ENCODE measurements at places on chromosomes 12 and 14. TPM values are rescaled to one million over a fixed set of nuclear protein-coding genes. Genes with fewer than 3 reads are reported as not detected.

SLC10A1 gene
- total RNA-seq = not detected

PLXNC1 gene
- total RNA-seq = not detected

SLC39A5 gene
- total RNA-seq = not detected

RIN3 gene
- total RNA-seq = 4.8 TPM

SLC7A7 gene
- not detected for total RNA-seq

C1QL4 gene
- total RNA-seq = 5.3 TPM

POTEG gene
- total RNA-seq = 0.12 TPM

HRK gene
- total RNA-seq = 0.33 TPM

OTX2 gene
- total RNA-seq = not detected

SIX1 gene
- 18.2 TPM for total RNA-seq

ADAM20 gene
- total RNA-seq = 0.17 TPM

GRCh38 chr14:50822501-50823042 is 8.4 kb downstream of the NIN start:
- DNase-seq = no peak
- no peaks in the 10 kb centered on the region for H3K36me3 ChIP-seq
- no peak overlapping the region for H3K4me3 ChIP-seq
- peak overlapping the region; percentile 9 for H3K27ac ChIP-seq
- H3K27me3 ChIP-seq = no peaks in the 10 kb centered on the region

DNA sequence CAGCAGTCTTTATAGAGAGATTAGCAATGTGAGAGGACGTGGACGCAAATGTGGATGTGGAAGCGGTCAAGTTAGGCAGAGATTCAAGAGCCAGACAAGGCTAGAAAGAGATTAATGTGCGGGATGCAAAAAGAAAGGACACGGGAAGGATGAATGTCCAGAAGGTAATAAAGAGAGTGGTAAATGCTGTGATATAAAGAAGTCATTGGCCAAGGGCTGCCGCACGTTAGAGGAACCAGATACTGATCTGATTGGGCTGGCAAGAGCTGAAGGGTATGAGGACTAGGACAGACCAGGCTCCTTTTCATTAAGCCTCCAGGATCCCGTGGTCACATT is 59.5 kb downstream of the DHRS2 start:
- no peaks in the 10 kb centered on the region for H3K4me1 ChIP-seq
- H3K36me3 ChIP-seq = no peaks in the 10 kb centered on the region
- no peak overlapping the region for H3K4me3 ChIP-seq
- DNase-seq = no peak
- H3K27me3 ChIP-seq = peaks cover 54% of the 10 kb centered on the region
- H3K27ac ChIP-seq = no peak overlapping the region

GRCh38 chr14:105489542-105490266 is 1.3 kb upstream of the TEDC1 start:
- no peaks in the 10 kb centered on the region for H3K36me3 ChIP-seq
- peak overlapping the region; percentile 86 for H3K4me3 ChIP-seq
- no peaks in the 10 kb centered on the region for H3K27me3 ChIP-seq
- DNase-seq = peak; percentile 83
- H3K4me1 ChIP-seq = peaks cover 19% of the 10 kb centered on the region

DNA sequence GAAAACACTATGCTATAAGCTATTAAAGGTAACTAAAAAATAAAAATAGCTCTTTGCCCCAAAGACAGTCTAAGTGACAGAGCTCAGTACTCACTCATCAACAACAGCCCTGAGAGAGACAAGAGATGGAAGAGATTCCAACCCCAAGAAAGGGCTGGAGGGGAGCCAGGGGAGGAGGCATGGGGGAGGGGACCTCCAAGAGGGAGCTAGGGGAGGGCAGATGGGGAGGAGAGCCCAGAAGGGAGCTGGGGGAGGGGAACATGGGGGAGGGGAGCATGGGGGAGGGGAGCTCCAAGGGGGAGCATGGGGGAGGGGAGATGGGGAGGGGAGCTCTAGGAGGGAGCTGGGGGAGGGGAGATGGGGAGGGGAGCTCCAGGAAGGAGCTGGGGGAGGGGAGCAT is 7.7 kb downstream of the SSH1 start:
- H3K4me3 ChIP-seq = no peak overlapping the region
- no peaks in the 10 kb centered on the region for H3K27me3 ChIP-seq
- DNase-seq = no peak
- peaks cover 11% of the 10 kb centered on the region for H3K4me1 ChIP-seq
- no peak overlapping the region for H3K27ac ChIP-seq

DNA sequence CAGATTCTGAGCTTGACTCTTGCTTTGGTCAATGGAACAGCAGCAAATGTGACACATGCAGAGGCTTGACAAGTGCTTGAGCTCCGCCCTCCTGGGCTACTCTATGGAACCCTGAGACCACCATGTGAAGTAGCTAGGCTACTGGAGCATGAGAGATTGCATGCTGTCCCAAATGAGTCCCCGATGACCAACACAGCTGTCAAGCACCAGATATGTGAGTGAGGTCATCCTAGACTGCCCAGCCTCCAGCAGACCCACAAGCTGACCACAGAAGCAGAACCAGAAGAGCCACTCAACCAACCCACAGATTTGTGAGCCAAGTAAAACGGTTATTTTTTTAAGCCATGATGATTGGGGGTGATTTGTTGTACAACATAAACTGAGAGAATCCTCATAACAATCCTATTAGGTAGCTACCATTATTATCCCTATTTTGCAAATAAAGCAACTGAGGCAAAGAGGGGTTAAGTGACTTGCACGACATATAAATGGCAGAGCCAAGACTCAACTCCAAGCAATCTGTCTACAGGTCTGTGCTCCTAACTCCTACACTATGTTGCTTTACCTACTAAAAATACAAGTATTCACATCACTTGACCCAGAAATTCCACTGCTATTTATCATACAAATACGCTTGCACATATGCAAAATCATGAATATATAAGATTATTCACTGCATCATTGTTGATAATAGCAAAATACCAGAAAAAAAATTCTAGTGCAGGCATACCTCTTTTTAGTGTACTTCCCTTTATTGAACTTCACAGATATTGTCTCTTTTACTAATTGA is 136.2 kb downstream of the NDUFA12 start:
- H3K27me3 ChIP-seq = peaks cover 52% of the 10 kb centered on the region
- no peaks in the 10 kb centered on the region for H3K36me3 ChIP-seq
- no peak overlapping the region for H3K4me3 ChIP-seq
- no peak for DNase-seq

DNA sequence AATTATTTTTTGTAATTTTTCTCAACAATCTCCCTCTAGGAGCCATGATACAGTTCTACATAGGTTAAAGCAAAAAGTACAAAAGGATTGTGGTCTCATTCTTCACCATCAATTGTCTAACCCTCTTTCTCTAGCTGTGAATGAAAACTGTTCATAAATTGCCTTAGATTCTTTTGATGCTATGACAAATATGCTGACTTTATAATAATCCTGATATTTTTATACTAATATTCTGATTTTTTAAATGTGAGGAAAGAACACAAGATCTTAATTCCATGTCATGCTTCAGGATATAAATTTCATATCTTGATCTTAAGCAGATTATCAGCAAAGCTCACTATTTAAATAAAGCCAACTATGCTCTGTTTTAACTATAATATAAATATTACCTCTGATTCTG is 75.4 kb downstream of the KIF21A start:
- peaks cover 17% of the 10 kb centered on the region for H3K36me3 ChIP-seq
- H3K27me3 ChIP-seq = no peaks in the 10 kb centered on the region
- no peak for DNase-seq
- H3K27ac ChIP-seq = peak overlapping the region; percentile 69

DNA sequence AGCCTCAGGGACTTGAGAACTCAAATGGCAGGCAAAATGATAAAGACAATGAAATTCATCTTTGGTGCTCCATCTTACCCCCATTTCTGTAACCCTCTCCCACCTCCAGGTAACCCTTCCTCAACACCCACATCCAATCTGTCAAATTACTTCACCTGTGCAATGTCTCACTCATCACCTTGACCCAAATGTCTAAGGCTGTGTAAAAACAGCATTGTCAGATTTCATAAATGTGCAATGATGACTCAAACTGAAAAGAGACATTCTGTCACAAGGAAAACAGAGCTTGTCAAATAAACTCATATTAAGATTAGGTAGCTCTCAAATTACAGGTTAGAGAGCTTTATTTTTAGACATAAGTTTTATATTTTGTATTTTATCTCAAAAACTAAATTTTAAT is 19.9 kb upstream of the COCH start:
- H3K4me1 ChIP-seq = no peaks in the 10 kb centered on the region
- DNase-seq = peak; percentile 52
- H3K4me3 ChIP-seq = no peak overlapping the region
- no peak overlapping the region for H3K27ac ChIP-seq

DNA sequence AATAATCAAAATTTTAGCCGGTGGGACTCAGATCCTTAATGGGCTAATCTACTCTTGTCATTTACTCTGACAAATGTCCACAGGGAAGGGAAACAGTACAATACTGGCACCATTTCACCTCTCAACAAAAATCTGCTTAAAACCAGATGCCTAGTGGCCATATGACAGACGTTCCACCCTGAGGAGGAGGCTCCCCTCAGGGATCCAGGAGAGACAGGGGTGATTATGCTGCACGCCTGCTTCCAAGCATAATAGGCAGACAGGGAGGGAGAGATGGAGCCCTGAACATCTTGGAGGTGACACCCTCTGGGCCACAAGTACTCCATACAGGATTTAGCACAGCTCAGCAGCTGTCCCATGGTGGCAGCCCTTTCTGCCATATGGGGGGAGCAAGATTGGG is 24.8 kb upstream of the AKAP6 start:
- H3K4me3 ChIP-seq = no peak overlapping the region
- DNase-seq = no peak
- H3K27me3 ChIP-seq = no peaks in the 10 kb centered on the region
- no peak overlapping the region for H3K27ac ChIP-seq
- no peaks in the 10 kb centered on the region for H3K36me3 ChIP-seq

GRCh38 chr12:115354007-115354890 is 670.3 kb upstream of the TBX3 start:
- no peaks in the 10 kb centered on the region for H3K27me3 ChIP-seq
- peak overlapping the region; percentile 68 for H3K4me3 ChIP-seq
- no peaks in the 10 kb centered on the region for H3K36me3 ChIP-seq
- peak; percentile 98 for DNase-seq
- H3K27ac ChIP-seq = peak overlapping the region; percentile 94
- H3K4me1 ChIP-seq = peaks cover 23% of the 10 kb centered on the region

DNA sequence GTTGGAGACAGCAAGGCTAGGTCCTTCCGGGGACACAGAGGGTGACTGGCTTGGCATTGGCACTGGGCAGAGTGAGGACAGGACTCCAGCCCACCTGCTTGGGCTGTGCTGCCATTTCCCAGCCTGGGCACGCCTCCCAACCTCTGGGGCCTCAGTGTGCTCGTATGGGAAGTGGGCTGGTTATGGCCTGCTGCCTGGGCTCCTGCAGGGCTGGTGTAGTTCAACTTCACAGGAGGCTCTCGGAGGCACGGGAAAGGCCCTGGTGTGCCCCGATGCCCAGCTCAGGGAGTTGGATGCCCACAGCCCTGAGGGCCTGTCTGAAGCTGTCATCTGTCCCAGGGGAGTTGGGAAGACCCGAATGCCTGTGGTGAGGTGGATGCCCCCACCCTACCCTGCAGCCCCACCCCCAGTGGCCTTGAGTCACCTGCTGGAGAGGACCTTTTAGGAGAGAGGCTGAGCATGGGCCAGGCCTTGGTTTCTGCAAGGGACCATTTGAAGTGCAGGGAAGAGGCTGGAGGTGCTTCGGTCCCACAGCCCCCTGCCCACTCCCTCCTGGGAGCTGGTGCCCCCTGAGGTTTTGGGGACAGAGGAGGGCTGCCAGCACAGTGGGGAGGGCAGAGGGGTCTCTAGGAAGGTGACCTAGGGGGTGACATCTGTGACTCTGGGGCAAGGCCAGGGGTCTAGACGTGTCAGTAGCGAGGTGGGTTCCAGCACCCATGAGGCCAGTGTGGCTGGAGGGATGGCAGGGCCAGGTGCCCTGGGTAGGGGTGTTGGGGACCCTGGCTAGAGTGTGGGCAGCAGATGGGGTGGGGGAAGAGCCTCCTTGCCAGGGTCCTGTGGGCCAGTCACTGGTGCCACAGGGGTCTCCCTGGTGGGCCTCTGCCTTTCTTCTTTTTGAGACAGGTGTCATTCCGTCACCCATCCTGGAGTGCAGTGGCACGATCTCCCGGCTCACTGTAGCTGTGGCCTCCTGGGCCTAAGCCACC is 9.1 kb downstream of the ULK1 start:
- no peaks in the 10 kb centered on the region for H3K27me3 ChIP-seq
- peaks cover 3% of the 10 kb centered on the region for H3K36me3 ChIP-seq
- no peak for DNase-seq
- H3K4me1 ChIP-seq = no peaks in the 10 kb centered on the region
- H3K27ac ChIP-seq = no peak overlapping the region

- no peaks in the 10 kb centered on the region for H3K27me3 ChIP-seq
- H3K27ac ChIP-seq = no peak overlapping the region
- no peak for DNase-seq
- peaks cover 12% of the 10 kb centered on the region for H3K4me1 ChIP-seq
These were observed 198.9 kb downstream of the ZFP36L1 start for GRCh38 chr14:68593806-68594536.

DNA sequence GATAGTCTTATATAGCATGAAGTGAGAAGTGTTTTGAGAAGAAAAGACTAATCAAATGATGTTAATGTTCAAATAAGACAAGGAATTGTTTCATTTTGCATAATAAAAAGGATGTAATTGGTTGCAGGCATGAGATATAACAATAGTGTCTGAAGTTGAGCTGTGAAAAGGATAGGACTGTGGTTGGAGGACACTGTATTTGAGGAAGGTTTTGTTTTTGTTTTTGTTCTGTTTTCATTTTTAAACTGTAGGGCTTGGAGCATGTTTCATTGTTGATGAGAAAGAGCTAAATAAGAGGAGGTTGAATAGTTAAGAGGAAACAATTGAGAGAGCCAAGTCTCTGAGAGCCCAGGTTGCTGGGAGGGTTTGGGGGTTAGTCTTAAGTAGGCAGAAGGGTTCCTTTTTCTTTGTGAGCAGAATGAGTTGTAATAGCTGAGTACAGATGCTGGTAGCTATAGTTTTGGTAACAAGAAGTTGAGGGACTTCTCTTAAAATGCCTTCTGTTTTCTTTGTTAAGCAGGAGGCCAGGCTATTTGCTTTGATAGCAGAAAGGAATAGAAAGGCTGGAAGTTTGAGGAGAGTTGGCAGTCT is 58.4 kb downstream of the CCDC91 start:
- H3K4me1 ChIP-seq = peaks cover 10% of the 10 kb centered on the region
- no peak overlapping the region for H3K4me3 ChIP-seq
- no peaks in the 10 kb centered on the region for H3K27me3 ChIP-seq
- DNase-seq = no peak
- H3K36me3 ChIP-seq = no peaks in the 10 kb centered on the region
- H3K27ac ChIP-seq = no peak overlapping the region

GRCh38 chr12:56040151-56040550 is 1.6 kb upstream of the RPS26 start:
- H3K4me1 ChIP-seq = peaks cover 19% of the 10 kb centered on the region
- H3K4me3 ChIP-seq = no peak overlapping the region
- no peak overlapping the region for H3K27ac ChIP-seq
- H3K36me3 ChIP-seq = peaks cover 24% of the 10 kb centered on the region
- H3K27me3 ChIP-seq = no peaks in the 10 kb centered on the region

DNA sequence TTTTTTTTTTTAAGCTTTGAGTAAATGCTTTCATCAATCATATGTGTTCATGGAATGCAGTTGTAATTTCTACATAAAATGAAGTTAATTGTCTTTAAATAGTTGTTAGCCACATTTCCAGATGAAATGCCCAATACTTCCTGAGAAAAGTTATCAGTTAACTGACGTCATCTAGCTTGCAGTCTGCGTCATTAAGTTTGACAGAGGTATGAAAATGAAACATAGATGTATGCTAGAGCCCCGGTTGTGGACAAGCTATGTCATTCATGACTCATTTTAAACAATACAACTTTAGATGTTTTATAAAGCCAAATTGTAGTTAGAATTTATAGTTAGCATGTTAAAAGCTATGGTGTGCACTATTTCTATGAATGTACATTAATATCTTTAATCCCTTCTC is 90.7 kb downstream of the PLEKHA5 start:
- DNase-seq = peak; percentile 37
- H3K27ac ChIP-seq = peak overlapping the region; percentile 90
- no peaks in the 10 kb centered on the region for H3K36me3 ChIP-seq
- H3K27me3 ChIP-seq = no peaks in the 10 kb centered on the region
- H3K4me1 ChIP-seq = peaks cover 26% of the 10 kb centered on the region
